Keratinocyte (primary cell): ENCODE measurements at places on chromosomes 12 and 14.

GRCh38 chr14:38837343-38838048 lies 265.5 kb downstream of the SEC23A start:
- no peak for DNase-seq
- no peaks in the 10 kb centered on the region for H3K36me3 ChIP-seq
- H3K4me3 ChIP-seq: no peak overlapping the region
- H3K4me1 ChIP-seq: no peaks in the 10 kb centered on the region
- H3K27ac ChIP-seq: no peak overlapping the region

DNA sequence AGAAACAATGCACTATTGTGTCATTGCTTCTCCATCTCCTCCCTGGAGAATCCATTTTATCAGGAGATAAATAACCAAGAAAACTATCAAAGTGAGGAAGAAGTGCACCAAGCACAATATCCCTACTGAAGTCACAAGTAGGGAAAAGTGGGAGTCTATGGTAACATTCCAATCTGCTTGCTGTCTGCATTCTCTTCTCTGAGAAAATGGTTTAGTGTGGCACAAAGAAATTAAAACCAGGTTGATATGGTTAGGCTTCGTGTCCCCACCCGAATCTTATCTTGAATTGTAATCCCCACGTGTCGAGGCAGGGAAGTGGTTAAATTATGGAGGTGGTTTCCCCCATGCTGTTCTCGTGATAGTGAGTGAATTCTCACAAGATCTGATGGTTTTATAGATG lies 209.7 kb downstream of the PRKD1 start:
- no peak overlapping the region for H3K4me3 ChIP-seq
- H3K27ac ChIP-seq: no peak overlapping the region
- H3K4me1 ChIP-seq: no peaks in the 10 kb centered on the region
- DNase-seq: no peak

DNA sequence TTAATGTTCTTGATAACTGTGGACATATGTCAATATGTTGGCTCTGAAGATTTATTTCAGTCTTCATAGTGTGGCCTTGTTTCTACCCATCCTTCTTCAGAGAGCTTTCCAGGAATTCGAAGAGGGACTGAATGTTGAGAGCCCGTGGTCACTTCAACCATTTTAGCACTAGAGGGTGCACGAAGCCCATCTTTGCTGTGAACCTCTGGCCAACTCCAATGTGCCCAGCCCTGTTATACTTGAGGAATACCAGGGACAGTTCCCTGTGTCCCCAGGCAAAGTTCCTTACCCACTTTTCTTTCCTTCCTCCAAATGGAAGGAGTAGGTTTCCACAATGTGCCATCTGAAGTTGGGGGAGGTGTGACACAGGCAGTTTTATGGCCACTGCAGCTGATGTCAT lies 603.5 kb downstream of the RPL10L start:
- no peaks in the 10 kb centered on the region for H3K36me3 ChIP-seq
- DNase-seq: peak; percentile 66
- H3K27ac ChIP-seq: no peak overlapping the region
- H3K4me1 ChIP-seq: peaks cover 3% of the 10 kb centered on the region

GRCh38 chr12:19979584-19979983 lies 388.8 kb upstream of the PDE3A start:
- H3K4me1 ChIP-seq: no peaks in the 10 kb centered on the region
- H3K27ac ChIP-seq: no peak overlapping the region
- no peaks in the 10 kb centered on the region for H3K27me3 ChIP-seq
- DNase-seq: no peak
- no peak overlapping the region for H3K4me3 ChIP-seq
- no peaks in the 10 kb centered on the region for H3K36me3 ChIP-seq

DNA sequence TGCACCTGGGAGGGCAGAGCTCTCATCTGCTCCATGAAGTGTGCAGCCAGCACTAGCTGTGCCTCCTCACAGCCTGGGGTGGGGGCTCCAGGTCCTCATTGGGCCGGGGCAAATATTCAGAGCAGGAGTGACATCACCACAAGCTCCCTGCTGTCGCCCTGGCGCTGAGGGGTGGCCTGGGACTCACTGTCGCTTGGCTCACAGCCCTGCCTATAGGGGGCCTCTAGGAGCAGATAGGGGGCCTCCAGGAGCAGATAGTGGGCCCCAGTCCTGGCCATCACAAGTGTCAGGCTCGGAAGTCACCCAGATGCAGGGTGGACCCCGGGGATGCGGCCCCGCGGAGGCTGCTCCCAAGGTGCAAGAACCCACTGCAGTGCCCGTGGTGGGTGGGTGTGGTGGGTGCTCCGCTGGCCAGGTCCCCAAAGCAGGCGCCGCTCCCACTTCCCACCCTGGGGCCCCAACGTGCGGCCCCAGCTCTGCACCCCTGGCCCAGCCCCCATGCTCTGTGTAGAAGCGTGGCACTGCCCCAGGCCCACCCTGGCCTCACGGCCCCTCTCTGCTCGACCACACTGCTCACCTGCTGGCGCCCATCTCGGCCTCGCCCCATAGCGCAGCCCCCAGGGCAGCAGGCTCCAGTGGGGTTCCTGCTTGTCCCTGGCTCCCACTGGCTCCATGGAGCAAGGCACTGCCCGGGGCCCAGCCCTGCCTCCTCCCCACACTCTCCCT lies 18.0 kb downstream of the SYNJ2BP start:
- H3K27me3 ChIP-seq: no peaks in the 10 kb centered on the region
- no peaks in the 10 kb centered on the region for H3K36me3 ChIP-seq
- peaks cover 4% of the 10 kb centered on the region for H3K4me1 ChIP-seq
- H3K27ac ChIP-seq: no peak overlapping the region

DNA sequence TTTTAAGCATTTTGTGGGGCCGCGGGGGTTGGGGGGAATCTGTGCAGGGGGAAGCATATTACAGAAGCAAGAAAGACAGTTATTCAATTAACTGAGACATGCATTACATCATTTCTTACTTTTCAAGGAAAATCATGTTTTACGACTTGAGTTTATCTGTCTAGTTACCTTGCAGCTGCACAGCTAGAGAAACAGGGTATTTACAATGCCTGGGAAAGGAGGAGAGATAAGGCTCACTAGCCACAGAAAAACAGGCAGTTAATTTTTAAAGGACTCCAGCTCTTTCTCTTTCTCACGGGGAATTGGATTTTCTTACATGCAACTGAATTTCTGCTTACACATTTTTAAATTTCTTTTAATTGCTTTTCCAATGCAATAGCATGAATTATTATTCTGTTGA lies 22.2 kb downstream of the FCF1 start:
- no peaks in the 10 kb centered on the region for H3K4me1 ChIP-seq
- H3K4me3 ChIP-seq: no peak overlapping the region
- H3K27ac ChIP-seq: no peak overlapping the region
- no peaks in the 10 kb centered on the region for H3K27me3 ChIP-seq
- DNase-seq: no peak

GRCh38 chr12:107523775-107524535 lies 161.6 kb upstream of the PWP1 start:
- no peak overlapping the region for H3K27ac ChIP-seq
- peaks cover 2% of the 10 kb centered on the region for H3K4me1 ChIP-seq
- no peak overlapping the region for H3K4me3 ChIP-seq
- H3K27me3 ChIP-seq: no peaks in the 10 kb centered on the region
- no peaks in the 10 kb centered on the region for H3K36me3 ChIP-seq
- no peak for DNase-seq
